ENCODE measurements at places on chromosomes 6 and 20. TPM values are rescaled to one million over a fixed set of nuclear protein-coding genes. Genes with fewer than 3 reads are reported as not detected.

Gene RAET1G
- polyA plus RNA-seq = 0.86 TPM

Gene TAGAP
- 0.64 TPM for polyA plus RNA-seq

Gene OPRL1
- polyA plus RNA-seq = 1.1 TPM

Gene DNMT3B
- 8.6 TPM for polyA plus RNA-seq

Gene C6orf132
- 5.0 TPM for polyA plus RNA-seq

Gene NOX3
- 1.2 TPM for polyA plus RNA-seq

Gene EPHA7
- polyA plus RNA-seq = 51.7 TPM

Gene MTFR2
- polyA plus RNA-seq = 3.4 TPM

Gene HRH3
- not detected for polyA plus RNA-seq

Gene RAD21L1
- not detected for polyA plus RNA-seq

Gene SMIM28
- not detected for polyA plus RNA-seq

Gene MAPK14
- 50.9 TPM for polyA plus RNA-seq

DNA sequence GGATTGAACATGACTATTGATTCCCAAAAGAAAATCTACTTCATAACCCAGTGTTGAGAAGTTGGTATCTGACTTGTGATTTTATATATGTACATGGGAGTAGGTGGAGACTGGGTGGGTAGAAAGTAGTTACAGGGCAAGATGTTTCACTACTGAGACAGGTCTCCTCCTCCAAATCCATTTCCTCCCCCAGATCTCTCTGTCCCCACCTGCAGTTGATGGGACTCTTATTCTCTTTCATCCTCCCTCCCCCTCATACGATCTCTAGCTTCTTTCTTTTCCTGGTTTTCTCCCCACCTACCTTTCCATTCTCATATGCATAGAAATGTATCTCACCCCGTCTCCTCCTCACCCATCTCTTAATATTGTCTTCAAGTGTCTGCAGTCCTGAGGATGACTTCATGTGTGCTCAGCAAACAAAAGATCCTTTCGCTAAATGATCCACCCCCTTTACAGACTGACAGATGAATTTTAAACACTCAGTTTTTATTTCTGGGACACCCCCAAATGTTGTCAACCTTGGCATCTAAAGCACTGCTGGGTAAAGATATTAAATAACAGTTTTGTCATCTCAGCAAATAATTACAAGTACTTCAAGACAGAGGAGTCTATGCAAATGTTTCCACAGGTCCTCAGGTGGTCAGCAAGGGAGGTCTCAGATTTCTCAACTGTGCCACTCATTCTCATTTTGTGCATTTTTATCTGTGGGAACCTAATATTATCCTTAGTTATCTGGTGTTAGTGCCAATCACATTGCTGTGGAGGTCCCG is 18.7 kb upstream of the HECA start:
- DNase-seq = no peak

- peak; percentile 29 for DNase-seq
These were observed 10.8 kb downstream of the HLA-DQB2 start for GRCh38 chr6:32752580-32752979.

DNA sequence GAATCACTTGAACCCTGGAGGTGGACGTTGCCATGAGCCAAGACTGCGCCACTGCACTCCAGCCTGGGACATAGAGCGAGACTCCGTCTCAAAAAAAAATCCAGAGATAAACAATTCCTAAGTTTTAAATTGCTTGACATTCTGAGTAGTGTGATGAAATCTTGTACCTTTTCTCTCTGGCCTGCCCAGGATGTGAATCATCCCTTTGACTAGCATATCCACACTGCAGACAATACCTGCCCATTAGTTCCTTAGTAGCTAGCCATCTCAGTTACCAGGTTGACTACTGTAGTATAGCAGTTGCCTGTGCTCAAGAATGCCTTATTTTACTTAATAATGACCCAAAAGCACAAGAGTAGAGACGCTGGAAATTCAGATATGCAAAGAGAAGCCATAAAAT is 2.8 kb downstream of the ZFP57 start:
- no peak for DNase-seq

DNA sequence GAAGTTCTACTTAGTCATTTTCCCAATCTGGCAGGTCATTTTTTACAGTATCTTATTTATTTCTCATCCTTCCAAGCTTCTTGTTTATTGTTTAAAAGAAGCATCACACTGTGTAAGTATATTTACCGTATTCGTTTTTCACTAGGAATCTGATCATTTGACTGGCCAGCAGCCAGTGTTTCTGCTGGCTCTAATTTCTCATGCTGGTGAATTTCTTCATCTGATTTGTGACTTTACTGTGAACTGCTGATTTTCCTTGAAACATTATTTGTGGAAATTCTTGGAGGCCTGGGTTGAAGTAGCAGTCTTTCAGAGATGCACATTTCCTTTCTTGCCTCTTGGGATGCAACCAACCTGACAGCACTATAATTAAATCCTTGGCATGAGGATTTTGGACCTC is 65.9 kb downstream of the PREP start:
- DNase-seq = no peak

DNA sequence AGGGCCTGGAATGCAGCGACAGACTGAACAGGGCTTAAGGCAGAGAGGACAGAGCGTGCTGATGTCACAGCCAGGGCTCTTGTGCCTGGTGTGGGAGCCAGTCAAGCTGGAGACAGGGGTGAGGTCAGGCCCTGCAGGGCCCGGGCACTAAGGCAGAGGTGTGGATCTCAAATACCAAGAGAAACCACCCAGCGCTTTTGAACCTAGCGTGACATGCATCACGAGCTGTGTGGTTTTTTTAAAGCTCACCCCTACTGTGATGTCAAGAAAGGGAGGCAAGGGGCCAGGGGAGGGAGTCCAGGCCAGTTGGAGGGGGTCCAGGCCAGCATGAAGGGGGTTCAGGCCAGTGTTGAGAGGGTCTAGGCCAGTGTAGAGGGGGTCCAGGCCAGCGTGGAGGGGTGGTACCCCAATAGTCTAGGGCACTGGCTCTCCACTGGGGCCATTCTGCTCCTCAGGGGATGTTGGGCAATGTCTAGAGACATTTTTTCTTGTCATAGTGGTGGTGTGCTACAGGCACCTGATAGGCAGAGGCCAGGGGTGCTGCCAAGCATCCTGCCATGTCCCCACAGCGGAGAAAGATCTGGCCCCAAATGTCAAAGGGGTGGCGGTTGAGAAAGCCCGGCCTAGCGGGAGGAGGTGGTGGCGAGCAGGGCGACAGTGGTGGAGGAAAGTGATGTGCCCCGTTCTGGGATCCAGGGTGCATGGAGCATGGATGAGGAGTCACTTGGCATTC is 42.6 kb downstream of the RBM38 start:
- DNase-seq = no peak

DNA sequence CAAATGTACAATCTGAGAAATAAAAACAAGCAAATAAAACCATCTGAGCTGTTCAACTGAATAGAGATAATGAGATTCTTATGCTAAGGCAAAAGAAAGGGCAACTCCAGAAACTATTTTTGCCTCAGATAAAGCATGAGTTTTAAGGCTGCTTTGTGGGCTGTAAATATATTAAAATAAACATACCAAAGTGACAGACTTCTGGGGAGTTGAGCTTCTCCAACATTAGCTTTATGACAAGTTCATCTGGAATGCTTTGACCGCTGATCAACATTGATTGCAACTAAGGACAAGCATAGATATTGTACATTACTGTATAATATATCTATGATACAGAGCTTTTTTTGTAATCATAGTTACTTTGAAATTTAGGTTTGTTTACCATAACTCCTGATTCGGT is 19.3 kb downstream of the AK9 start:
- no peak for DNase-seq

- DNase-seq = no peak
These were observed 60.6 kb upstream of the CCN6 start for GRCh38 chr6:111993342-111993741.

- no peak for DNase-seq
These were observed 653.1 kb downstream of the TBC1D32 start for GRCh38 chr6:120681204-120681603.

DNA sequence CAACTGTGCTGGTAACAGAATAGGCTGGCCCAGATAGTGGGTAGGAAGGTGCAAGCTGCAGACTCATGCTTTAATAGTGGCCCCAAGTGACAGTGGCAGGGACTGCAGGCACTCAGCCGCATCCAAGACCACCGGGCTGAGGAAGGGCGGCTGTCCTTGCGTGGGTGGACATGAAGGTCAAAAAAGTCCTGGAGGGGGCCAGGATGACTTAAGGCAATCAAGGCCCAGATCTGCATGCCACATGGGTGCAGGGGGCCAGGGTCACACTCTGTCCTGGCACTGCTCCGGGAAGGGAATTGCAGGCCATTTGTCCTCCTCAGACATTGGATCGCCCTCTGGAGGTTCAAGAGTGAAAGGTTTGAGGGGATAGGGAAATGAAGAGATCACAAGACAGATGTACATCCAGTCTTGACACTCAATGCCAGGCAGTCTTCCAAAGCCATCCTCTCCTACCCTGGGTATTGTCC is 10.4 kb upstream of the VNN2 start:
- no peak for DNase-seq

GRCh38 chr6:111979633-111980032 is 74.3 kb upstream of the CCN6 start:
- DNase-seq = no peak

GRCh38 chr6:6676910-6677441 is 88.5 kb downstream of the LY86 start:
- peak; percentile 72 for DNase-seq

DNA sequence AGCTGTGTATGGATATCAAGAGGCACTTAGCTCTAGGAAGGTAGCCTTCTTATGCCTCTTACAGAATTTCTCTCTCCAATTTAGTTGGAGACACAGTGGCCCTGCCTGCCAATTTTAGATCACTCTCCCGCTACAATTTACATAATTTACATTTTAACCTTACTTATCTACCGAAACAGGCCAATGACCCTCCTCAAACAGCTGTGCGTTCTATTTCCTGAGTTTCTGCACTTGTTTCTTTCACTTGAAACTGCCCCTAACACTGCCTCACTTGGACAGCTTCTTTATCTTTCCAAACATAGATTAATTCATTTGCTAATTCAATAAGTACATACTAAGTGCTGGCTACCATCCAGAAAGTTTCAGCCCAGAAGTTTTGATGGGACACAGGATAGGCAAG is 52.9 kb upstream of the HDDC2 start:
- DNase-seq = no peak

DNA sequence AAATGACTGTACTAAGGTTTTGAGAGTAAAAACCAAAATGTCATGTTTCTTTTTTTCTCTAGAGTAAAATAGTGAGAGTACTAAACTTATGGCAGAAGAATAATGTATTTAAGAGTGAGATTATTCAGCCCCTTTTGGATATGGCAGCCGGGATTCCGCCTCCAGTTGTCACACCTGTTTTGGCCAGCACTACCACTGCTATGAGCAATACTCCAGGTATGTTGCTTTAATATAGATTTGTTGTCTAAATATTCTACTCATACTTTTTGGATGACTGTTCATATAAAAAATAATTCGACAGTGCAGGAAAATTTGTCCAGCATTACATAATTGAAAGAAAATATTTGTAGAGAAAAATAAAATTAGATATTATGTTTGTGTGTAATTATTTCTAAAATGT is 59.5 kb downstream of the SCAF8 start:
- DNase-seq = no peak

GRCh38 chr20:2814587-2815051 is at the start of gene C20orf141:
C20orf141 (plus strand) TSS chr20:2814987; CDS start chr20:2815185, 198 bp downstream.
- DNase-seq = no peak

- no peak for DNase-seq
These were observed 4.3 kb upstream of the PSORS1C2 start for GRCh38 chr6:31143148-31143547.

GRCh38 chr6:113587078-113587699 is 270.0 kb upstream of the MARCKS start:
- DNase-seq = no peak

- DNase-seq = no peak
These were observed 5.6 kb downstream of the GDF5 start for GRCh38 chr20:35432430-35432735.

DNA sequence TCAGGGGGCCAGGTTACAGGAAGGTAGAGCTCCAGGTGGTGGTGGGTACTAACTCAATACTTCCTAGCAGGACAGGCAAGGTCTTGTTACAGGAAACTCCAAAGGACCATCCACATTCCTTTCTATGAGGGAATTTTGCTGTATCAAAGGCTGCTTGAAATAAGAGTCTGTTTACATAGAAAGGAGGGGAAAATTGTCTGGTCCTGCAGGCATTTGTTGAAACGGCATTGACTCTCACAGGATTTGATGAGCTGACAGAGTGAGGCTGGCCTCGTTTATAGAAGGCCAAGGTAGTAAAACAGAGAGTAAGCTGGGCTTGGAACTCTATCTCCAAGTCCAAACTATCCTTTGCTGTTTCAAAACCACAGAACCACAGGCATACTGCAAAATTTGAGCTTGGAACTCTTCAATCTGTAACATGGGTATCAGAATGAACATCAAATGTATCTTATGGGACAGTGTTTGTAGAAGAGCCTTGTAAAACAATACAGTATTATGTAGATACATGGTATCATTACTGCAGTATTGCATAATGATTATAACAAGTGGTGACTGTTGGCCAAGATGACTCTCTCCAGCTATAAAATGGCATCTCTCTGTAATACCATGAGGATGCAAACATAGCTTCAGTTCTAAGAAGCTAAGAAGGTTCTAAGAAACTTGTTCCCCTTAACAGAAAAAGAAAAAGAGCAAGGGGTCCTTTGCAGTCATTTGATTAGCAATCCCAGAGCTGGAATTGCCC is 61.5 kb downstream of the TRAM2 start:
- no peak for DNase-seq

DNA sequence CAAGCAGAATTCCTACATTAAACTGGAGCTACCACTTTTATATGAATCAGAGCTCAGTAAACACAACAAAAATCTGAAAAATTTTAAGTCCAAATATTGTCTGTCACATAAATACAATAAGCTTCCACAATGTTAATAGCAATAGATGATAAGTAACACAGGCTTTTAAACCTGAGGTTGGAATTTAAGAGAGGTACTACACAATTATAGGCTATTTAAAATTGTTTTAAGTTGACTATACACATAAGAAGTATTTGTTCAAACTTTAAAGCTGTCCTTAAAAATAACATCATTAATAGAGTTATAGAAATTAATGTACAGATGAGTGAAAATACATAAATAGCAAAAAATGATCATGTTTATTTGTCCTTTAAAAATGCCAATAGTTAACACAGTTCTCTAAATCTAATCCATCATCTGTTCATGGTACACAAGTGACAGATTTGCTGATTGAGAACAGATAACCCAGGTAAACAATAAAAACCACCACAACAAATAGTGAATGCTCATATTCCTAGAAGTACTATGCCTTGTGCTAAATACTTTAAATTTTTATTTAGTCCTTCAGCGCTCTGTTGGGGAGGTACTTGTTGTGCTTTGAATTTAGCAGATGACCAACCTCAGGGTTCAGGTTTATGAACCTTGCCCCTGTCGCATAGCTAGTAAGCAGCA is 382.3 kb upstream of the ID4 start:
- no peak for DNase-seq

DNA sequence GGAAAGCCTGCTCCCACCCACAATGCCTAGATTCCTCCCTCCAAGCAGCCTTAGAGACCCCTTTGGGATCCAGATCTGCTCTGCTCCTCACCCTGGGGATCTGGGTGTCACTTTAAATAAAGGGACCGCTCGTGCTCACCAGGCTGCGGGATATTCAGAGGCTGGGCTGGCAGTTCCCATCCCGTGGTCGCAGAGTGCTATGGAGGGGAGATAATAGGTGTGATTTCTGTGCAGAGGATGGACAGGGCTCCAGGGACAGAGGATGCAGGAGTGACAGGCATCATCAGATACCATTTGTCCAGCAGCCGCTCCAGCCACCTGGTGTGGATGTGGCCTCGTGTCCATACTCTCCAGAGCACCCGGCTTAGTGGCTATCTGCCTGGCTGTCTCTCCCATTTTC is 415.9 kb upstream of the SULF2 start:
- no peak for DNase-seq

- no peak for DNase-seq
These were observed 12.0 kb downstream of the TCP1 start for GRCh38 chr6:159777240-159777904.
